ELF-1 (cell line): ENCODE measurements at places on chromosomes 7 and 10.

GRCh38 chr7:15681186-15681585 lies 5.3 kb downstream of the MEOX2 start:
- DNase-seq = no peak

- no peak for DNase-seq
Measured at GRCh38 chr10:72335394-72336258, 19.1 kb downstream of the DNAJB12 start.

DNA sequence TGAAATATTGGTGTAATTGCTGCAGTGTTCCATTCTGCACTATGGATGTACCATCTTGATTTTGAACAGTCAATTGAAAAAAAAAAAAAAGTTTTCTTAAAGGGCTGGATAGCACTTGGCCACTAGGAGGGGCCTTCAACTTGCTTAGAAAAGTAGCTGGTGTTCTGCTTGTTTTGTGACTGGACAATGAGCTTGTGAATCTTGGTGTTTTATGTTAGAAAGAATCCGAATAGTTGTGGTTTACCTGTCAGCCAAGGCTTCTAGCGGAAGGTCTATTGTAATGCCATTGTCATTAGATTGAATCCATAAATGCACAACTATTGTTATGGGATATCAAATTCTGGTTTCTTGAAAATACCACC lies 77.1 kb downstream of the BMPER start:
- DNase-seq = peak; percentile 44

- DNase-seq = no peak
Measured at GRCh38 chr10:22110761-22111160, 107.1 kb downstream of the EBLN1 start.

- DNase-seq = no peak
Measured at GRCh38 chr7:25638068-25638467, 409.8 kb upstream of the NPVF start.
